Activated naive CD4-positive, alpha-beta T cell (primary cell): ENCODE measurements at places on chromosomes 11 and 22.

DNA sequence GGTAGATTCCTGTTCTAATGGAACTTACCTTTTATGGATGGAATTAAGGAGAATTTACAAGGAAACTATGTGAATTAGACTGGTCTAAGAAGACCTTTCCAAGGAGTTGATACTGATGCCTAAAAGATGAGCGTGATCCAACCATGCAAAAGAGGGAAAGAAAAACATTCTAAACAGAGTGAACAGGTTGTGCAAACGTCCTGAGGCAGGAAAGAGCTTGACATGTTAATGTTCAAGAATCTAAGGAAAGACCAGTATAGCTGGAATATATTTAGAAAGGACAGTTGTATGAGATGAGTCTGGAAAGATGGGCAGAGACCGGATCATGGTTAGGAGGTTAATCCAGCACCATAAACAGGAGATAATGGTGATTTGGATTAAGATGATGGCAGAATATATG lies 1.3 kb downstream of the DDIAS start:
- DNase-seq: no peak

DNA sequence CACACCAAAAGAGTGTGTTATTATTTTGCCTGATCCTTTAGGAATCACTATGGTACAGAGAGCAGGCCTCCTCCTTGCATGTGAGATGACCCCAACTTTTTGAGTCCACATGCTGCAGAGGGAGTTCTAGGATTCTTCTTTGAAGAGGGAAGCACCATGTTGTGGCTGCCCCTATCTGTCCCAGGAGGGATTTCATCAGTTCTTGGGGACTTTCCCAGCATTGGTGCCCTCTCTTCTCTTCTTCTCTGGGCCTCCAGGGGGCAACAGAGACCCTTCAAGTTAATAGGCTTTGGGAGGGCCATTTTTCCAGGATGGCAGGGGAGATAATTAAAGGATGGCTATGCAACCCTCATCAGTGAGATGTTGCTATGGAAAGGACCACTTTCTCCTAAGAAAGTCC lies 3.6 kb downstream of the MMP1 start:
- no peak for DNase-seq

DNA sequence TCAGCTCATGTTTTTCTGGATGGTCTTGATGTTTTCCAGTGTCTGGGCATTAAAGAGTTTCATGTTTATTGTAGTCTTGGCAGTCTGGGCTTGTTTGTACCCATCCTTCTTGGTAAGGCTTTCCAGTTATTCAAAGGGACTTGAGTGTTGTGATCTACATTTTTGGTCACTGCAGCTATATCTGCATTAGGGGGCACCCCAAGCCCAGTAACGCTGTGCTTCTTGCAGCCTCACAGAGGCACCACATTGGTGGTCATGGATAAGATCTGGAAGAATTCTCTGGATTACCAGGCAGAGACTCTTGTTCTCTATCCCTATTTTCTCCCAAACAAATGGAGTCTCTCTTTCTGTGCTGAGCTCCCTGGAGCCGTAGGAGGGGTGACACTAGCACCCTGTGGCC lies 451.5 kb upstream of the FAT3 start:
- DNase-seq: no peak

GRCh38 chr11:91922846-91923245 lies 301.8 kb upstream of the FAT3 start:
- DNase-seq: no peak

DNA sequence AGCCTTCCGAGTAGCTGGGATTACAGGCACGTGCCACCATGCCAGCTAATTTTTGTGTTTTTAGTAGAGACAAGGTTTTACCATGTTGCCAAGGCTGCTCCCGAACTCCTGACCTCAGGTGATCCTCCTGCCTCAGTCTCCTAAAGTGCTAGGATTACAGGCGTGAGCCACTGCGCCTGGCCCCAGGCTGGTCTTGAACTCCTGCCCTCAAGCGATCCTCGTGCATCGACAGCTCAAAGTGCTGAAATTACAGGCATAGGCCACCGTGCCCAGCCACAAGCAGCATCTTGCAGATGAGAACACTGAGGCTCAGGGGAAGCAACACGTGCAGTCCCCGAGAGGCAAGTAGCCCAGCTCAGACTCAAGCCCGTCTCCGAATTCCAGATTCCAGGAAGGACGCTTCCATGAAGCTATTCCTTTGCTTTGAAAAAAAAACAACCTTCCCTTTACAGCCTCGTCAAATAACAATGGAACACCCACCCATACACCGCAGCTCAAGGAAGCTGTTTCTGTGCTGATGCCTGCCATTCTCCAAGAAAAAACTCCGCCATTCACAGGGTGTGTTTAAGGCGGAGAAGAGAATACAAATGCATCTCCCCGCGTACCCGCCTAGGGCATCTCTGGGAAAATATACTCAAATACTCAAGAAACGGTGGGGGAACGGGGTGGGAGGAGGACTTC lies 34.5 kb upstream of the PDGFB start:
- DNase-seq: no peak

DNA sequence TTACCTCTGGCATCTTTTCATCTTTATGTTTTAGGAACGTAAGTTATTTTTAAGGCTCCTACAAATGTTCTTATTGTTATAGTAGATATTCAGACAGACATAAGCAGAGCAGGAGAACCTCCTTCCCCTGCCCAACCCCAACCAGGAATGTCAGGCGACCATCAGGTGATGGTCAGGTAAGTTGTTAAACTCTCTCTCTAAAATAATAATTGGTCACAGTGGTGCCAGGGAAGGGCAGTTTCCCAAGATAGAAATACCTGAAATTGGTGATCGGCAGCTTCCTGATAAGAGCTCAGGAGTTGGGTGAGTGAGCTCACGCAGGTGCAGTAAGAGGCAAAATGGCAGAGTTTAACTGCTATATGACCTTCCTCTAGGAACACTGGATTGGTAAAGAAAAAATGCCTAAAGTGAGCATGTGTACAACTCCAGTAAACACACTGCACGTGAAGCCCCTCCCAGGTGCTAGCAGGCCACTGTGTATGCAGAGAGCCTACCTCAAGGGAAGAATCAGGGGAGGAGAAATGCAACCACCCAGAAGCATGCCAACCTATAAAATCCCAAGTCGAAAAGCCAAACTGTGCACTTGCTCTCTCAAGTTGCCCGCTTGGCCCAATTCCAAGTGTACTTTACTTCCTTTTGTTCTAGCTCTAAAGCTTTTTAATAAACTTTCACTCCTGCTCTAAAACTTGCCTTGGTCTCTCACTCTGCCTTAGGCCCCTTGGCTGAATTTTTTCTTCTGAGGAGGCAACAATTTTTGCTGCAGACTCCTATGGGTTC lies 273.9 kb downstream of the SBF2 start:
- DNase-seq: no peak

DNA sequence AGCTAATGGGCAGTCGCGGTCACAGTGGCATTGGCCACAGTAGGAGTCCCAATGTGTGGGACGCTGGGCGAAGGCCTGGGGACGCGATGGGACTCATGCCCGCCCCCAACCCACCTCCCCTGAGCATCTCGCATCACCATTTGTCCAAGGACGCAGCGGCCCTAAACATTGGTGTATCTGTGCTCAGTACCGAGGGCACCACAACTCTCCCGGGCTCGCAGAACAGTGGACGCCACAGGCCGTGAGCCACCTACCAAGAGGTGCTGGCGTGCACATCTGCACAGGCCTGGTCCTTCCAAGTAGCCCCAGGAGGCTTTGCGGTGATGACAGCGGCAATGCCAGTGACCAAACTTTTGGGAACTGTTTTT lies 27.3 kb downstream of the RRP7A start:
- DNase-seq: no peak

DNA sequence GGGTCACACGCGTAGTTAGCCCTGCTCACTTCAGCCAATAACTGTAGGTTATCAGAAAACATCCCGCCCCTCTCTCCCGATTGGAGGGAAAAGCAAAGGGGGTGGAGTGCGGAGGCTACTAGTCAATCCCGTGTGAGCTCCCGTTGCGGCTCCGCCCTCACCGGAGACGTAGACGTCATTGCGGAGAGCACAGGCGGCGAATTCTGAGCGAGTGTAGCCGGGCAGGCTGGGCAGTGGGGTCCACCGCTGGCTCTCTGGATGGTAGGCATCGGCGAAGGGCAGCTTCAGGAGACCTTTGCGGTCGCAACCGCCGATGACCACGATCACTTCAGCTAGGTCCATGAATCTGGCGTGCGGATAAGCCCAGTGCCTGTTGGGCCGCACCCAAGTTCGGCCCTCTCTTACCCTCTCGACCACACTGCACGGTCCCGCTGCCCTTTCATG lies 4.7 kb downstream of the KLHL35 start:
- DNase-seq: peak; percentile 18

DNA sequence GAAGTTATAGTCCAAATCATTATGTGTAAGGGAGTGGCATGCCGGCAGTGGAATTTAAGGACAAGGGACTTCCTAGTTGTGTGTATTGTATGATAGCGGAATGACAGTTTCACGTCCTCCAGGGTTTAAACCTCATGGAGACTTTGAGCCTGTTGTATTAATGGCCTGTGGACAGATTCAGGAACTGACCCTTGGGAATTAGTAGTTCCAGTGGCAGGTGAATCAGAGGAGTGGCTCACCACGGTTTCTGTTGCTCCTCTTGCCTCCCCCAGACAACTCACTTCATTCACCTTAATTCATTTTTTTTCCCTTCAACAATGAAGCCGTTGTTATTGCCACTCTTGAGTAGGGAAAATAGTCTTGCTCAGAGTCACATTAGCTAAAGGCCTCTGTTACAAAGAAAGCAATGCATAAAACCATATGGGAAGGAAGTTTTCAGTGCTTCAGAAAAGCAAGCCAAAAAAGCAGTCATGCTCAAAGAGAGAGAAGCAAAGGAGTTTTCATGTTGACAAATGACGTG lies 22.6 kb downstream of the AMOTL1 start:
- DNase-seq: no peak

- DNase-seq: no peak
Observed at GRCh38 chr11:86692317-86692716, 19.9 kb upstream of the ME3 start.

DNA sequence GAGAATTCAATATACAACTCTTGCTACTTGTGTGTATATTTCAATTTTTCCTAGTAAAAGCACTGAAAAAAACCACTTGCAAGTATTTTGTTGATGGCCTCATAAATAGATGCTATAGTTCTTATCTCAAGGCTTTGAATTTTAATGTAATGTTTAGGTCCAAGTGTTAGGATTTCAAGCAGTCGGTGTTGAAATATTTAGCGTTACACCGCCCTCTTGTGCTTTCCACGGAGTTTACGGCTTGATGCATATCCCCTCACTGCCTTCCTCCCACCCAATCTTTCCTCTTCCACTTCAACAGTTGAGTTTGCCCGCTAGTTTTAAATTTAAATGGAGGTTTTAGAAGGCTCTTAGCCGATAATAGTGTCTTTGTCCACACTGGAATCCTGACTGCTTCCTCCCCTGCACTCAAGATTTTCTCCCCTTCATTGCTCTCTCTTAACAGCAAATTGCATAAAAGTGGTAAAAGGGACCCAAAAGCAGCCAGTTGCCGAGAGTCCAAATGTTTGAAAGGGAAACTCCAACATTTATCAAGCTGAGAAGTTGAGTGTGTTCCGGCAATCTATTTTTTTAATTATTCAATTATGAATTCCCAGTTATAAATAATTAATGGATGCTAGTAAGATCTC lies 25.9 kb upstream of the HTATIP2 start:
- DNase-seq: no peak

DNA sequence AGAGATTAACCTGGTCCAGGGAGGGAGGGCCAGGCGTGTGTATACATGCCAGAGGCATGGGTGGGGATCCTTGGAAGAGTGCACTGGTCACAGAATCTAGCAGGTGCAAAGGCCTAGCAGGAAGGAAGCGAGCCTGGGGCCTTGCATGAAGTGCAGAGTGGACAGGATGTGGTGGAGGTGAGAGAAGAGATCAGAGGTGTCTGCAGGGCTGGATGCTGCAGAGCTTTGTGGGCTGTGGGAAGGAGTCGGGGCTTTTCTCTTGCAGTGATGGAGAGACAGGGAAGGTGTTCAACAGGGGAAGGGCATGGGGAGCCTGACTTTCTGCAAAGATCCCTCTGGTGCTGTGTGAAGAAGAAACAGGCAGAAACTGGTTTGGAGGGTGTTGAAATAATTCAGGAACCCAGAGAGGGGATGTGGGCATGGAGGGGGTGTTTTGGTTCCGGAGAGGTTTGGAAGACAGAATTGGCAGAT lies 2.5 kb upstream of the TPST2 start:
- no peak for DNase-seq

DNA sequence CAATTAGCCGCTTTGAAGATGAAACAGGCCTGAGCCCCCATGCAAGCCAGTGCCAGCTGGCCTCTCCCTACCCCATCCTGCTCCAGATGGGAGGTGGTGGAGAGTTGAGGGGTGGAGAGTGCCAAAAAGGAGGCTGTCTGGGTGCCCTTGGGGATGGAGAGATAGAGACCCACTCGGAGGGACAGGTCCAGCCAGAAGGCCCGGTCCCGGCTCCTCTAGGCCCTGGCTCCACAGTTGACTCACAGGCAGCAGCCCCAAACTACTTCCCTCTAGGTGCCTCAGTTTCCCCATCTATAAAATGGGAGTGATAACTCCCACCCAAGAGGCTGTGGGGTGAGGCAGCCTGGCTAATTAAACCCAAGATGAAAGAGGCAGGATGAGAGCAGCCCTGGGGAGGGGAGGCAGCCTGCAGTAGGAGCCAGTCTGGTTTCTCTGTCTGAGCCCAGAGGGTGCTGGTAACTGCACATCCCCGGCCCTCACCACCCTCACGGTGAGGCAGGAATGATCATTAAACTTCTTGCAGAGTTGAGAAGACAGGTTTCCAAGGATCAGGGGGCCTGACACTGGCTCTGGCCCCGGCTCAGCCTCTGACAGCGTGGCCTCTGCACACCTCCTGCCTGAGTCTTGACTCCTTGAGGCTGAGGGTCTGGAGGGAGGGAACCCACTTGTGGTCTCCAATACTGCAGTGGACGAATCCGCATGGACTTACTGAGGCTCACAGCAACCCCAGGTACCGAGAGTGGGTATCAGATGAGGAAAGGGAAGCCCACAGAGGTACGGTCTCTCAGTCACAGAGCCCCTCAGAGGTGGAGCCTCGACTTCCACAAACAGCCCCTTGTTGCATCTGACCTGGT lies 1.4 kb upstream of the AP5B1 start:
- no peak for DNase-seq

DNA sequence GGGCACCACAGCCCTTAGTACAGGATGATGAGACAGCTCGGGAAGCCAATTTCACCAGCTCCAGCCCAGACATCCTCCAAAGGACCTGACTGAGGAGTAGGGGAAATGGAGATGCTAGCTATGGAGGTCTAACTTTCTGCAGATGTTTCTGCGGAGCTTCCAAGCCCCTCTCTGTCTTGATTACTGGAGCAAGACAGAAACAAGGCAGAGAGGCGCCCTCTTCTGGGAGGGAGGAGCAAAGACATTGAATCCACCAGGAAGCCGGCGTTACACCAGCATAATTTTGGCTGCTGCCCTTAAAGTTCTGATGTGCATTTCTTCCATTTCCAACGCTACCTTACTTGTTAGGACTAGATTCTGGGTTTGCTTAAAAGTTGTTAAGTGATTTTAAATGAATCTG lies 107.3 kb upstream of the HSD17B12 start:
- no peak for DNase-seq
